ENCODE measurements at places on chromosomes 4 and X.

DNA sequence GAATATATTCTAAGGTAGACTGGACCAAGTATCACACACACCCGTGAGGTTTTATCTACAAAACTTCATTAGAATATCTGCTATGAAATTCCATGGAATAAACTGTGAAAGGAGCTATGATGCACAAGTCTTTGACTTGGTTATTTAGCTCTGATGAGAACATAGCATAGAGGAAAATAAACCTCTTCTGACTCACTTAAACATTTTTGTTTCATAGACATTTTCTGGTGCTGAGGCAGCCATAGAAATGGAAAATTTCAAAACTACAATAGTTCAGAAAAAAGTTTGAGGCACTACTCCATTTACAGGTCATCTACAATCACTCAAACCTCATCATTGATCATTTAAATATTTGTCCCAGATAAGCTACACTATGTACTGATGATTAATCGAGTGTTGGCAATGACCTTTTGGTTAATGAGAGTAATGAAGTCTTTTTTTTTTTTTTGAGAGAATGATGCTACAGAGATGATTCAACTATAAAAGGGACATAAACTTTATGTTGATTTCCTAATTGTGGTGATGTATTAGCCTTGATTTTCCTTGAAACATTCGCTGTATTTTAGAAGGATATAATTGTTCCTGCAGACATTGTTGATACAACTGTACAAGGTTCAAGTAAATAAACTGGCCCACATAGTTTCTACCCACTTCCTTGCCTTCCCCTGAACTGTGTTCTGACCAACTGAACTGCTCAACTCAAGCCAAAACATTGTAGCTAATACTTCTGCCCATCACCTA lies 77.5 kb downstream of the AREG start:
- DNase-seq, result no peak

DNA sequence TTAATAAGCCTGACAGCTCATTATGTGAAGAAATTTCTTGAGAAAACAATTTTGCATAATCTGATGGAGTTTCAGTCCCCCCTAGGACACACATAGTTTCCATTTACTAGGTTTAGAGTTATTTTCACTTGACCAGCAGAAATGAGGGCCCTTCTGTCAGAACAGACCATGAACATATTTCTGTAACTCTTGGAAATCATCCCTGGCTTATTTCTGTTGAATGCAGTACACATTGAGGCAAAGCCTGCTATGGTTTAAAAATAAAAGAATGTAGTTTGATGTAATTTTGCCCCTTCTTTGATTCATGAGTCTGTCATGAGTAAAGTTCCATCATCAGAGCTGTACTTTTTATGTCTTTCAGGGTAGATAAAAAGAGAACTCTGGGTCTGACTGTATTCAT lies 104.6 kb upstream of the ETNPPL start:
- no peak for DNase-seq

GRCh38 chr4:8320386-8320750 lies 50.8 kb downstream of the HTRA3 start:
- DNase-seq, result no peak

- no peak for DNase-seq
Measured at GRCh38 chr4:189278597-189279165, 662.0 kb upstream of the FRG1 start.

- DNase-seq, result no peak
Measured at GRCh38 chrX:119118780-119119395, 8.7 kb downstream of the KIAA1210 start.

DNA sequence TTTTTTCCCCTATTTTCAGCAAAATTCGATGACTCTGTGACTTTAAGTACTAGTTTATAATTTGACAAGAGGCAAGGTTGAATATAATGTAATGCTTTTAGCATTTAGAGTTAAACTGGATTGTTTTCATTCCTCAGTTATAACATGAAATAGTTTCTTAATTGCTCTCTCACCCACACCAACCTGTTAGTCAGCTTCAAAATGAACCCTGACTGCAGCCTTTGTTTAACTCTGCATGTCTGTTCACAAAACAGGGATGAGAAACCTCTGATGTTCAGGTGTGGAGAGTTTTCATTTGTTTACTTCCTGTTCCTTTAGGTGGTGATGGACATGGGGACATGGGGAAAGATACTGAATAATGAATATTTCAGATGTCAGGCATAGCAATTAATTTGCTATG lies 49.9 kb upstream of the MND1 start:
- no peak for DNase-seq

DNA sequence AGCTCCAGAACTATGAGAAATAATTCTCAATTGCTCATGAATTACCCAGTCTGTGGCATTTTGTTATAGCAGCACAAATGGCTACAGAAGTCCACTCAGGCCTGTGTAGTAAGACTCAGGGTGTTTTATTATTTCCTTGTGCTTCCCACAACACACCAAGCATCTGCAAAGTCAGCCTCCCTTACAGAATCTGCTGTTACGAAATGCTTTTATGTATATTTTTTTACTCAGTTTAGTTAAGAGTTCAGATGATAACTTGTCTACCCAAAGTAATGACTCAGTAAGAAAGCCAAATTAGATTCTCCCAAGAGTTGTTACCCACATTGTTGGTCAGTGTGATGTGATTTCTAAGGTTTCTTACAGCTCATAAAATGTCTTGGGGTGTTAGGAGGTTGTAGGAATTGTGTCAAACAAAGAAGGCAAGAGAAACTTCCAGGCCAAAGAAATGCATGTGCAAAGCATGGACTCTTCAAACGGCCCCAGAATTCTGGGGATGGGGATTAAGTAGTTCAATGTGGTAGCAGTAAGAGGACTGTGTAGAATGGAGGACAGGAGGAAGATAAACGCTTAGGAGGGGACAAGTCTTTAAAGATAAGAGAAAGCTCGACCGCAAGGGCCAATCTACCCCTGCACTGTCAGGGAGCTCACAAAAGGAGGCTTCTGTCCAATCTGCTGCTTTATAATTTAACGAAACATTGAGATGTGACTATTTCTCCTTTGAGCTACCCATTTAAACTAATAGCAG lies 35.4 kb upstream of the TMEM184C start:
- peak; percentile 72 for DNase-seq

- DNase-seq, result no peak
Measured at GRCh38 chrX:115372152-115372551, 82.6 kb downstream of the LUZP4 start.

DNA sequence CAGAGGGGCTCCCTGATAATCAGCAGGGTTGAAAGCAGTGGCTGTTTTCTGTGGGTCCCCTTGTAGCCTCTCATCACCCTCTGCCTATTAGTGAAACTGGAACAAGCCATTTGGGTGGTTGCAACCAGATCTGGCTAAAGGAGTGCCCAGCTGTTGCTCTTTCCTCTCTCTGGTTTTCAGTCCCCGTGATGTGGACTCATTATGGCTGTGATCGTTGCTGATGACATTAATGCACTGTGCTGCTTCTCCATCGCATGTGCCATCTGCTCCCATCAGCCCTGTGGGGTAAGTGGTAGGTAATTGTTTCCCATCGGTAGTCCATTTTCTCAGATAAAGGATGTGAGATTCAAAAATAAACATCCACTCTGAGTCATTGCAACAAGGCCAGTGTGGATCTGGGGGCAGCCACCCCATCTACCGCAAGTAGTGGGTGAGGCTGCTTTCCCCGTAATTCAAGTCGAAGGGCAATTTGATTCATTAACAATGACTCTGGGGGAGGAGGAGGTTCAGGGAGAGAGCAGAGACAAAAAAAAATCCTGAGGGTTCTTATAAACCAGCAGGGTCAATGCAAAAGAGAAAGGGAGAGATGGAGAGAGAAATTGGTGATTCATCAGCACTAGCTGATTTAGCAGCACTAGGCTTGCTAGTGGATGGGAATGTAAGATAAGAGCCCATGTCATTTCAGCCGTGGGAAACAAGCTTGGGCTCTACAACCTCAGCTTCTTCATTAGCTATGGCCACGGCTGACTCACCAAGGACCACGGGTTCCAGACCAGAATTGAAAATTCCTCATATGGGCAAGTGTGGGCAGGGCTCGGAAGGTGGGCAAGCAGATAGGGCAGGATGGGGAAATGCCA lies 357.8 kb downstream of the MID1IP1 start:
- DNase-seq, result no peak
